Activated naive CD4-positive, alpha-beta T cell treated with anti-CD3 and anti-CD28 coated beads, Interleukin-2, amount 50 U/mL, for 72 hours (primary cell): ENCODE measurements at places on chromosomes 7 and 10.

DNA sequence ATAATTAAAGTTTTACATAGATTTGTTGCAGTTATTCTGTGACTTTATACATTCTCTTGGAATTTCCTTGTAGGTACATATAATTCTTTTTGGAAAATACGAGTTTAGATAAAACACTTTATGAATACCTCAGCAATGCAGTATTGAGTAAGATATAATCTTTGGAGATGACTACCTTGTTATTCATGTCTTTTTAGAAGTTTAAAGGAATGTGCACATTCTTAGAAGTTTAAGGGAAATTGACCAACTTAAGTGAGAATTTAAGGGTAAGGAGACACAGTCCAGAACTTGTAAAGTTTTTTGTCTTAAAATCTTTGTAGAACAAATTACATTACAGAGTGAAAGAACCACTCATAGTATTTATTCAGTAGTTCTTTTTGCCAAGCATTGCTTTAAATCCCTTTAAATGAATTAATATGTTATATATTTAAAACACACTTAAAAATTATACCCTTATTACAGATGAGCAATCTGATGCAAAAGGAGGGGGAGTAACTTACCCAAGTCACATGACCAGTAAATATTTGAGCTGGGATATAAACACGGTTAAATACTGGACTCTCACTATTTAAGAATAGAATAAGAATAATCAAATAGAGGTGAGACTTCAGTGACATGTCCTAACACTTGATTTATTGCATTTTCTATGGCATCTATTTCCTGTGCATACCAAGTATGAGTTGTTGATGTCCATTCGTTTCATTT, 139.5 kb upstream of the FERD3L start:
- DNase-seq: no peak

- DNase-seq: peak; percentile 20
Measured at GRCh38 chr10:79927111-79927828, 21.6 kb downstream of the SFTPD start.

DNA sequence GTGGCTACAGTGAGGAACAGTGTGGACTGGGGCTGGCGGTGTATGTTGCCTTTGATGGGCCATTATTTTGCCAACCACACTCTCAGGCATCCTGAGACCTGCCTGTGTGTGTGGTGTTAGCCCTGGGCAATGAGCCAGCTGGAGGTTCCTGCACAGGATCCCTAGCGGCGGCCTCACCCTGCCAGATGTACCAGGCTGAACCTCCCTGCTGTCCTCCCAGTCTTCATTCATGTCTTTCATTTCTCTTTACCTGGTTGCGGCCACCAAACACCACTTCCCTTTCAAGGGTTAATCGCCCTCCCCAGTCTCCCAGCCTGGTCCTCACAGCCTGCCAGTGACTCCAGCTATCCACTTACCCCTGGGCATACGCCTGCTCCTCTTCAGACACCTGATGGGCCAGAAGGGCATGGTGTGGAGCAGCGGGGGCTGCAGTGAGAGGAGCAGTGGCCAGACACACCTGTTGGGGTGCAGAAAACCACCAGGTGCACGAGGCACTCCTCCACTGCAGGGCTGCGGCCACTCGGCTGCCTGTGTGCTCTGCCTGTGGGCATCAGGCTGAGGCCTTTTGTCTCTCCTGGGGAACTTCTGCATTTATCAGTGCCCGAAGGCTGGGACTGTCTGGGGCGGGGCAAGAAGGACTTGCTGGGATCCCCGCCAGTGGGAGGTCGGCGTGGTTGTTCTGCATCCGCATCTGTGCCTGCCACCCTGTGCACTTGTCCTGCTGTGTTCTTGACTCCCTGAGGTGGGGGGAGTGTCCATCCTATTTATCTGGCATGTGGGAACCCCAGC, 111.6 kb downstream of the ARHGAP22 start:
- DNase-seq: no peak

- no peak for DNase-seq
Measured at GRCh38 chr7:135697276-135698049, 30.5 kb downstream of the SLC13A4 start.

GRCh38 chr7:37201003-37201875, 247.4 kb downstream of the ELMO1 start:
- peak; percentile 54 for DNase-seq

GRCh38 chr7:158991824-158992621, 135.7 kb downstream of the DYNC2I1 start:
- no peak for DNase-seq

GRCh38 chr7:77771901-77772300, 26.3 kb downstream of the TMEM60 start:
- no peak for DNase-seq

GRCh38 chr7:72053292-72053691, 358.8 kb downstream of the CALN1 start:
- DNase-seq: no peak

DNA sequence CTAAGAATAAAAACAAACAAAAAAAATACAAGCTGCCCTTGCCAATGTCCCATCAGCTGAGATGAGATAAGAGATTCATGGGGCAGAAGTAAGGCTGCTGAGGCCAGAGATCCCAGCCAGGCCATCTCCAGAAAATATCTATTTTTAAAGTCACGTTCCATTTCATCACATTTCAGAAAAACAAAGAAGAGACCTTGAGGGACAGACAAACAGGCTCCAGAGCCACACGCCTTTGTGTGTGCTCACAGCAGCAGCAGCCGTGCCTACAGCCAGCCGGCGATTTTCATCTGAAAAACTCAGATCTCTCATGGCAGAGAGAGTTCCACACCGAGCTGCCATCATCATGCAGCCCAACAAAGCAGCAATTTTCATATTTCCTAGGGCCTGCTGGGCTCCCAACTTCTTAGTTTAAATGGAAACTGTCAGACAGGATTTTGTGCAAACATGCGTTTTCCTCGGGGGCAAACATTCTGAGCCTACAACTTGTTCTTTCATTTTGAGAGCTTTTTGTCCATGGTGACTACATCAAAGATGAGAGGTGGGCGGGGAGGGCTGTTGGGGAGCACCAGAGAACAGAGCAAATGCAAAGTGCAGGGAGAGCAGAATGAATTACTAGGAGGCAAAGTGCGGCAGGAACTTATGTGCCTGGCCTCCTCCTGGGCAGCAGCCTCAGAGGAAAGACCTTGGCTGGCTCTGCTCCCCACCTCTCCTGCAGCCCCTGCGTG, 38.8 kb downstream of the DLG5 start:
- DNase-seq: no peak

- DNase-seq: no peak
Measured at GRCh38 chr10:6207658-6208057, 4.9 kb downstream of the PFKFB3 start.

- no peak for DNase-seq
Measured at GRCh38 chr10:3791974-3792633, 7.1 kb upstream of the KLF6 start.

- no peak for DNase-seq
Measured at GRCh38 chr10:128633864-128634540, 507.8 kb upstream of the MKI67 start.

DNA sequence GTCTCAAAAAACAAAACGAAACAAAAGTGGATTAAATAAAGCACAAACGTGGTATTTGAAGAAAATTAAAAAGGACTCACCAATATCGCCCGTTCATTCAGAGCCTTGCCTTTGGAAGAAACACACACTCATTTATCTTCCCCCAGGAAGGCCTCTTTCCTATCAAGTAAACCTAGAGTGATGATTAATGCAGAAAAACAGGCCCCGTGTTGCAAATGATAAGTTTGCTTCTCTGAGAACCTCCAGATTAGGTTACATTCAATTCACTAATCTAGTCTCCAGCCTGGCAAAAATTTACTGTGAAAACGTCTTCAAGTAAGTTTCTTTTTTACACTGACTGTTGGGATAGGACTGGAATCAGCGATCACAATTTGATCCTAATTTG, 78.0 kb upstream of the C1GALT1 start:
- DNase-seq: no peak

- DNase-seq: peak; percentile 40
Measured at GRCh38 chr10:60731134-60731885, 47.0 kb upstream of the CDK1 start.

DNA sequence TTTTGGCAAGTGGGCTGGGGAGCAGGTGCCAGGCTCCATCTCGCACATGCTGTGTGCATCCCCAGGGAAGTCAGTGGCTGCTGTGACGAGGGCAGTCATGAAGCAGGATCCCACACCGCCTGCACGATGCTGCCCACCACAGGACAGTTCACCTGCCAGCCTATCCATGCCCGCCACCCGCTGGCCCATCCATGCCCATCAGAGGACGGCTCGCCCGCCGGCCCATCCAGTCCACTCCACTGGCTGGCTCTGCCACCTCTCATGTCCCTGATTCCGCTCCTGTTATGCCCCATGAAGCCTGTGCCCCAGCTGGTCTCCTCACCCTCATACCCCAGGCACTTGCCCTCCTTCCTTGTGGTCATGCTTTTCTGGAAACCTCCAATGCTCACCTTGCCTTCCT, 18.2 kb upstream of the INMT start:
- DNase-seq: no peak
